ENCODE measurements at places on chromosomes 11 and 22. TPM values are rescaled to one million over a fixed set of nuclear protein-coding genes. Genes with fewer than 3 reads are reported as not detected.

The C22orf31 gene
- 0.40 TPM for total RNA-seq

The TEX12 gene
- total RNA-seq: 0.17 TPM

GRCh38 chr11:119361056-119361787 lies 14.7 kb upstream of the MFRP start:
- peak; percentile 88 for ATAC-seq

GRCh38 chr11:68127714-68128681 lies 6.8 kb upstream of the CHKA start:
- ATAC-seq: peak; percentile 88

The CASP5 gene
- not detected for total RNA-seq

The SMCO4 gene
- total RNA-seq: 2.7 TPM

The PRR33 gene
- total RNA-seq: 0.14 TPM

DNA sequence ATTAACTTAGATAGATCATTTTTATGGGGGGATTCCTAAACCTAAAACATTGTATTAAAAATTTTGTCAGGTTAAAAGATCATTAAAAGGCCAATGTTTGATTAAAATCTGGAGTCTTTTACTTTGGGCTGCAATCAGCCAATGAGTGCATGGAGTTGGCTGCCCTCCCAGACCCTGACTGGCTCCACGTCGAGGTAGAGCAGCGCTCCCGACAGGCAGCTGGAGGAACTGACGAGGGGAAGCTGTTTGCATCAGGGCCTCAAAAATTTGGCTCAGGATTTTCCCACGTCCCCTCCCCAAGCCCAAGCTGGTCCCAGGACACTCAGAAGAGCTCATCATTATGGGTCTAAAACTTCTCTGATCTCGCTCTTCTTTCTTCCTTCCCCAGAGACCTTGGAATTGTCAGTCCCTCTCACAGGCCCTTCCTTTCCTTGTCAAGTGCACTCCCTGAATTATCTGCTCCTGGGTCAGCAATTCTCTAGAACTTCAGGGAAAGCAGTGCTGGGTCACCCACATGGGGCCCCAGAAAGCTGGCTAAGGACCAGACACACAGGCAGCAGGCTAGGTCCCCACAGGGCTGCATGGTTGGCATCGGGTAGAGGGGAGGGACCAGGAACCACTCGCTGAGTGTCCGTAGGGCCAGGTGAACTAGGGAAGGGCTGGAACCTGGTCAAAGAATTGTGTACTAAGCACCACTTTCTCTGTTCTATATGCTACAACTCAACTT lies 119.6 kb upstream of the IGLL5 start:
- ATAC-seq: no peak

The UPK3A gene
- not detected for total RNA-seq

Data from motor neuron (in vitro differentiated cells).